ENCODE measurements at places on chromosomes 2 and 18. TPM values are rescaled to one million over a fixed set of nuclear protein-coding genes. Genes with fewer than 3 reads are reported as not detected.

The EPB41L3 gene
- 2.8 TPM for total RNA-seq

The UPP2 gene
- 0.07 TPM for total RNA-seq

The IL37 gene
- total RNA-seq = 0.39 TPM

The FOXI3 gene
- total RNA-seq = not detected
